ENCODE measurements at places on chromosomes 1 and 21.

GRCh38 chr1:43331688-43332087 lies 5.9 kb upstream of the MPL start:
- DNase-seq, result no peak

- DNase-seq, result no peak
Observed at GRCh38 chr1:156766298-156767100, 836 bp upstream of the PRCC start.

- no peak for DNase-seq
Observed at GRCh38 chr1:234550341-234551031, 59.5 kb downstream of the IRF2BP2 start.

DNA sequence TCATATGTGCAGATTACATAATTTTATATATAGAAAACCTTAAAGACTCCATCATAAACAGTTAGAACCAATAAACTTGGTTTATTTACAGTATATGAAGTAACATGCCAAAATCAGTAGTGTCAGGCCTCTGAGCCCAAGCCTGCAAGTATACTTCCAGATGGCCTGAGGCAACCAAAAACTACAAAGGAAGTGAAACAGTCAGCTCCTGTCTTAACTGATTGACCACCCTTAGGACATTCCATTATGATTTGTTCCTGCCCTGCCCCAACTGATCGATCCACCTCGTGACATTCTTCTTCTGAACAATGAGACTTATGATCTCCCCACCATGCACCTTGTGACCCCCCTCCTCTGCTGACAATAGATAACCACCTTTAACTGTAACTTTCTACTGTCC lies 630.3 kb downstream of the AMY1C start:
- DNase-seq, result no peak

DNA sequence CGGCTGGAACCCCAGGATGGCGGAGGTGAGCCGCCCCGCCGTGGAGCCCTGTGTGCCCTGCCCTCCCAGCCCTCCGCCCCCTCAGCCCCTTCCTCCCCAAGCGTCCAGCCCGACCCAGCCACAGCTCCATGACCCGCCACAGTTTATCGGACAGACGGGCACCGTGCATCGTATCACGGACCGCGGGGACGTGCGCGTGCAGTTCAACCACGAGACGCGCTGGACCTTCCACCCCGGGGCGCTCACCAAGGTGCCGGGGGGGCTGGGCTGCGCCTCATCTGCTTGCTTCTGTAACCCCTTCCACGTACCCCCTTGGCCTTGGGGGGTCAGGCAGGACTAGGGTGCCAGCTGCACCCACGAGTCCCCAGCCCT lies 6.6 kb upstream of the MMP23B start:
- no peak for DNase-seq

GRCh38 chr1:168719306-168720111 lies 9.5 kb downstream of the DPT start:
- DNase-seq, result no peak

- no peak for DNase-seq
Observed at GRCh38 chr1:26375081-26375480, 2.5 kb upstream of the ZNF683 start.

GRCh38 chr1:29011775-29012174 lies 97.4 kb downstream of the EPB41 start:
- no peak for DNase-seq

- DNase-seq, result peak; percentile 27
Observed at GRCh38 chr1:246724016-246724730, at the start of gene SCCPDH. TSS of gene SCCPDH (plus strand) at chr1:246724409. CDS start at chr1:246724423, 14 bp downstream.

DNA sequence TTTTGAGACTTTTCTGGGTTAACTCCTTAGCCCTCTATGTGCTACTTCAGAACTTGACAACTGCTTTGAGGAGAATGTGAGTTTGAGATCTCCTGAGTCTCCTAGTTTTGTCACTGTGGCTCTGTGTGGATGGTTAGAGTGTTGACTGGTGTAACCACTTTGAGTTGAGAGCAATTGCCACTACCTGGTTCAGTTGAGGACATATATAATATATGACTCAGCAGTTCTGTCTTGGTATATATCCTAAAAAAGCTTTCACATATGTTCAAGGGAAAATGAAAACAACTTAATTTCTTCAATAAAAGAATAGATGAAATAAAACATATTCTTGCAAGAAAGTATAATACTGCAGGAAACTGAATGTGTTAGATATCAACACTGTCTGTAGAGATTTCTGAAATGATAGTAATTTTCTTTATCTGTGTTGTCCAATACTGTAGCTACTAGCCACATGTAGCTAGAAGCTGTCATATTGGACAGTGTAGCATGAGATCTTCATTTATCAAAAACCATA lies 96.7 kb upstream of the QSOX1 start:
- no peak for DNase-seq

DNA sequence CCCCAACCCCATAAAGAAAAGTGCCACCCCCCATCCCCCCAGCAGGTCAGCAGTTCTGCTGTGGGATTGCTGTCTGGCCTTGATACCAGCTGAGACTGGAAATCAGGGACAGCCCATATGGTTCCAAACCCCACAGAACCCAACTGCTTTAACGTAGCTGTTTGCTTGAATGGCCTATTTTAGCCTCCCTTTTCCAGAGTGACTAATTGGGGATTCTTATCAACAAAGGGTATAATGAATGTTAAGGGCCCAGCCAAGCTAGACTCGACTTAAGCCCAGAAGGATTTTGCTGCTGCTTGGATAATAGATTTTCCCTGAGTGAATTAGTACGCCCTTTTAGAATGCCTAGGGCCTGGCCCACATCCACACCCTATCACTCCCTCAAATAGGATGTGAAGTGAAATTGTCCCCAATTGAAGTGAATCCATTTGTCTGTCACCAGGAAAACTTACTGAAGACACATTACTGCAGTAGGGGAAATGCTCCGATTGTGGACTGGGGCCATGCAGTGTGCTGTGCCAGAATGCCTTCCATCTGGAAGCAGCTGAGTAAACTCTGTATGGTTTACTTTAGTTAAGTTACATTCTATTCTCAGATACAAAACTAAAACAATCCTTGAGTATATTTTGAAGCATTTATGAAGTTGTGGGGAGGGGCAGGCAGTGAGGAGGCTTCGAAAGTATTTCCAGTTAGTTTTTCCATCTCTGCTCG lies 156.9 kb downstream of the DHRS3 start:
- DNase-seq, result no peak
